ENCODE measurements at places on chromosomes 16 and 17.

DNA sequence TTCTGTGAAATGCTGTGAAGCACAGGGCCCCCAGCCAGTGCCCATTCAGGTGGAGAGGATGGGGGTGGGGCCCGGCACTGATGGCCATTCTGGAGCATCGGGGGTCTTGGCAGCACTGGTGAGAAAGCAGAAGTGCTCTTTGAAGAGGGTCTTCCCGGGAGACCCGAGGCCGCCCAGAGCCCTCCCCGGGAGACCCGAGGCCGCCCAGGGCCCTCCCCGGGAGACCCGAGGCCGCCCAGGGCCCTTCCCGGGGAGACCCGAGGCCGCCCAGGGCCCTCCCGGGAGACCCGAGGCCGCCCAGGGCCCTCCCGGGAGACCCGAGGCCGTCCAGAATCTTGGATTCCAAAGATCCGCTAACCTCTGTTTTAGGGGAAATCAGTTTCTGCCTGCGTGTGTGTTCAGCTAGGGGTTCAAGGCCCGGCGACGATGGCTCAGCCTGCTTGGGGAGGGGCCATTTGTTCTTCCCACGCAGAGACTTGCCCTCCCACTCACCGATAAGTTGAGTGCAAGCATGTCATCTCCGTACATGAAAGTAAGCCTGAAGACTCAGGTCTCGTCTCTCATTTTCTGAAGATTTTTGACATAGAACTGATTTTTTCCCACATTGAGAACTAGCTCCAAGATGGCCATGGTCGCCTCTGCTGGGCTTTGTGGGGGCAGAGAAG lies 35.2 kb upstream of the CAPN15 start:
- no peak for DNase-seq

- DNase-seq: peak; percentile 52
Observed at GRCh38 chr16:62041401-62041800, 5.2 kb upstream of the CDH8 start.

GRCh38 chr16:69463876-69464275 lies 39.5 kb downstream of the CYB5B start:
- DNase-seq: no peak

GRCh38 chr17:58324056-58324408 lies 4.6 kb downstream of the TSPOAP1 start:
- no peak for DNase-seq

DNA sequence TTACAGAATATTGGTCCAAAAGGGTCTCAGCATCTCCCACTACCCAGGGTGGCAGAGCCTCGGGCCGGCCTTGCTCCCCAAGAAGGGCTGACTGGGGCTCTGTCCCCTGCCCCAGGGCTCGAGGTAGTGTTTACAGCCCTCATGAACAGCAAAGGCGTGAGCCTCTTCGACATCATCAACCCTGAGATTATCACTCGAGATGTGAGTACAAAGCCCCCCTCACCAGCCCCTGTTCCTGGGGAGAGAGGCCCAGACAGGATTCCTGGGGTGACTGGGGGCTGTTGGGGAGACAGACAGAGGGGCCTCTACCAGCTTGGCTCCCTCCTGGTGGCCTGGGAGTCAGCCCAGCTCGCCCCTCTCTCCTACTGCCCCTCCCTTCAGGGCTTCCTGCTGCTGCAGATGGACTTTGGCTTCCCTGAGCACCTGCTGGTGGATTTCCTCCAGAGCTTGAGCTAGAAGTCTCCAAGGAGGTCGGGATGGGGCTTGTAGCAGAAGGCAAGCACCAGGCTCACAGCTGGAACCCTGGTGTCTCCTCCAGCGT lies 6.1 kb upstream of the NLRC5 start:
- no peak for DNase-seq

DNA sequence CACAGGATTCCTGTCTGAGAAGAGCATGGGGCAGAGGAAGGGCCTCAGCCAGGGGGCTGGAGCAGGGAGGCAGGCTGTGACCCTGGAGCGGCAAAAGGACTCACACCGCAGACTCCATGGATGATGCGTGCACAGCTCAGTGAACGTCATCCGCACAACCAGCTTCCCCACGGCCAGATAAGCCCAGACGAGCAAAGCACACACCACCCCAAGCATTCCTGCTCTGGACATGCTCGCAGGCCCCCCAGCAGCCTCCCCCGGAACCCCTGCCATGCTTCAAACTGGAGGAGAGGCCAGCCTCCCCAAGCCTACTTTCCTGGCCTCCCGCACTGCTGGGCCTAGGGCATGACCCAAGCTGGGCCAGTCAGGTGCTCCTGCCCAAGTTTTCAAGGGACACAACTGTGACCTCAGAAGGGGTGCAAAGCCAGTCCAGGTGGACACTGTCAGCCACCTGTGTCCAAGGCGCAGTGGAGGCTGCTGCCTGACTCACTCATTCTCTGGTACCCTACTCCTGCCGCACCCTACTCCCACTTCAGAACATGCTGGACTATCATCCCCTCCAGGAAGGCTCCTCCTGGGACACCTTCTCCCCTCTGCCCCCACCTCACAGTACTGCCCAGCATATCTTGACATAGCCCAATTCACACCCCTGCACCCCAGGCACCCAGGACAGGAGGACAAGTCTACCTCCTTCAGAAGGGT lies 4.8 kb downstream of the BCAR1 start:
- DNase-seq: no peak

DNA sequence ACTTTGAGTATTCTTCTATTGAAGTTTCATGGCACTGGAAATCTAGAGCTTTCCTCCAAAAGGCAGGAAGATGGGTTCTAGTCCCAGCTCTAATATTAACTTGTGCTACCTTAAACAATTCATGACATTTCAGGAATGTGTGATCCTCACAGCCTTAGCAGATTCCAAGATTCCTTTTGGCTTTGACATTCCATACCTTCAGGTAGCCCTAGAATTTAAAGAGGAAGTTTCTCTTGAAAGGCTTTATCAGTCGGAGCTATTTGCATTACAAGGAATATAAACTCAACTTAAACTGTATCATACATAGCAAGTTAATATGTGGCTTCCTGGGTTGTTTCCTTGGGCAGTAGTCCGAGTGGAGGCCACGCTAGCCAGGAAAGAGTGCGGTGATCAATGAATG lies 330.0 kb downstream of the SHISA9 start:
- no peak for DNase-seq

DNA sequence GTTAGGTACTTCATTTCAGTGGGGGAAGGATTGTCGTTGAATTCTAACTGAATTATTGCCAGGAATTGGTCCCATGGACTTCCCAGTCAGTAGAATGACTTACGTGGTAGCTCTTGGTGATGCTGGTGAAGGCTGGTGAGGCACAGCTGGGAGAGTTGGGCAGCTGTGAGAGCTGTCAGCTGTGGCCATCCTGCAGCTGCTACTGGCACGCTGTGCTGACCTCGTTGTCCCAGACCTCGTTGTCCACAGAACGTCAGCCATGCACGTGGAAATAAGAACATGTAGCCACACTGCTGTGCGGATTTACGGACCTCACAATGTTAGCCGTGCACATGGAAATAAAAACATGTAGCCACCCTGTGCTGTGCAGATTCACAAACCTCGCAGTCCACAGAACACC lies 102.3 kb downstream of the NPIPB11 start:
- DNase-seq: no peak

GRCh38 chr17:67362173-67362572 lies 4.2 kb downstream of the PSMD12 start:
- no peak for DNase-seq

DNA sequence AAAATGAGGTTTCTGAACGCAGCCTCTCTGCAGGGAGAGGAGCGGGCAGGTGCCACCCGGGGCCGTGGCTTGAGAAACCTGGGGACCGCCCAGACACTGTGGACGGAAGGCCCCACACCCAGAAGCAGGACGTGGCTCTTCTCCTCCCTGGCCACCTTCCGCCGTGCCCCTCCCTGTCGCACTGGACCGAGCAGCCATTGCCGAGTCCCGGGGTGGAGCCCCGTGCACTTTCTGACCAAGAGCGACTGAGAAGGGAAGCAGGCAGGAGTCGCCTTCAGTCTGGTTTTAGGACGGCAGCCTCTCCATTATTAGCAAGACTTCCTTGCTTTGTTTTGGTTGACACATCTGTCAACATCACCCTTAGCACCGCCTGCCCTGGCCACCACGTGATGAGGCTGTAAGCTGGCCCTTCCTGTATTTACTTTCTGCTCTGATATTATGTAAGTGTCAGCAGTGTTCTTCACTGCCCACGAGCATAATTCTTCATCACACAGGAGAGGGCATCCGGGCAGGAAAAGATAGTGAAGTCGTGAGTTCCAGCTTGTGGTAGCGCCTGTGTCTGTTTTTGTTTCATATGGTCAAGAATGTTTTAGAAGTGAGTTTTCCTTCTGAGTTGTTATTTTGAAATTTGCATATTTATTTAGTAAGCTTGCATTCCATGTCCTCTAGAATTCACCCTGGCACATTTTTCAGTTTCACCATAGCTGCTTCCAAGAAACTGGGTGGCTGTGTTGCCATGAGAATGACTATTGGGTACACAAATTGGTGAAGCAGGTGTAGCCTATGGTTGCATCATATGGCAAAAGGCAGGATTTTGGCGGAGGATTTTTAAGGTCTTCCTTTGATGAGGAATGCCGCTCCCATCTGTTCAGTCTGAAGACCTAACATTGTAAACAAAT lies 1.0 kb downstream of the HERPUD1 start:
- DNase-seq: peak; percentile 75

- no peak for DNase-seq
Observed at GRCh38 chr16:27452569-27453493, 50.9 kb downstream of the IL21R start.

GRCh38 chr16:12557786-12558185 lies 245.9 kb downstream of the CPPED1 start:
- no peak for DNase-seq

GRCh38 chr17:74977802-74978201 lies 5.2 kb upstream of the HID1 start:
- no peak for DNase-seq

All from NCI-H226 (cell line).